Jurkat, Clone E6-1 (cell line): ENCODE measurements at places on chromosomes 12 and 14.

DNA sequence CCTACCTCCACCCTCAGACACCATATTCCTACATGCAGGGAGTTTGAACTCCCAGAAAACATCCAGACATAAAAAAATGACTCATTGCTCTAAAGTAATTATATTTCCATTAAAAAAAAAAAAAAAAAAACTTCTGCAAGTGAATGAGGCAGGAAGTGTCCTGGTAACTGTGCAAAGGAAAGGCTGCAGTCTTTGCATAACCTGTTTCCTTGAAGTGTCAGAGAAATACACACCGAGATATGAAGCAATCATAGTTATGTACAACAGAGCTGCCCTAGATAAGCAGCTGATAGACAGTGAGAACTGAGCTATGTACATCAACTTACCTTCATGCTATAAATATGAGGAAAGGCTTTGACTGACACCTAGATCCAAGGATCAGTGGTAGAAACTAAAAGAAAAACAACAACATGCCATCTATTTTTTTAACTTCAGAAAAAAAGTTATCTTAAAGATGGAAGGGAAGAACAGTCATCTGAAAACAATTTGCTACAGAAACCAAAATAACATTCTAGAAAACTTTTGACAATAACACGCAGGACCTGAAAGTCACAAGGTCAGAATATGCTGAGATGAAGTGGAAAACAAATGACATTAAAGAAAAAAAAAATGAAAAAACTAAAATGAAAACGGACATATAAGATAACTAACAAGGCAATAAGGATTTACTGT, 263.2 kb downstream of the SEC23A start:
- DNase-seq, result no peak

- no peak for DNase-seq
Measured at GRCh38 chr12:28223025-28223554, 32.8 kb downstream of the CCDC91 start.

DNA sequence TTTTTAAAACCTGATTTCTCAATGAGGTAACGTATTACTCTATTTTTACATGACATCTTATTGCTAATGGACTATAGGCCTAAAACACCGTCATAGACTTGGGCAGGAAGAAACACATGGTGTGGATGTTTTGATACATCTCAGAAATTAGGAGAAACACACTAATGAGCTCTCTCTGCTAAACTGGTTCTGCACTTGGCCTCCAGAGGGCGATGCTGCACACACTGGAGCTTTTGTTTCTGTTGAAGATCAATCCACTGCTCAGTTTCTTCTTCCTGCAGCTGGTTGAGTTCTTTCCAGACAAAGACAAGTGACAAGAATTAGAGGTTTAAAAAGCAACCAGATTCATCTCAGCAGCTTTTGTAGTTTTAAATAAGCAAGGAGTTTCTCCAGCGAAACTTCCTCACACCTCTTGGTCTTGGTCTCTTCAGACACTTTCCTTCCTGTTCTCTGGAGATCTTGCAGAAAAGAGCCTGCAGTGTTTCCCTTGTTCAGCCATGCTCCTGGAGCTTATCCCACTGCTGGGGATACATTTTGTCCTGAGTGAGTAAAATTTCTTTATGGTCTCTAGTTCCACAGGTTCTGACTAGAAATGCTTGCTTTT, 178.5 kb upstream of the OR4E1 start:
- DNase-seq, result peak; percentile 75

DNA sequence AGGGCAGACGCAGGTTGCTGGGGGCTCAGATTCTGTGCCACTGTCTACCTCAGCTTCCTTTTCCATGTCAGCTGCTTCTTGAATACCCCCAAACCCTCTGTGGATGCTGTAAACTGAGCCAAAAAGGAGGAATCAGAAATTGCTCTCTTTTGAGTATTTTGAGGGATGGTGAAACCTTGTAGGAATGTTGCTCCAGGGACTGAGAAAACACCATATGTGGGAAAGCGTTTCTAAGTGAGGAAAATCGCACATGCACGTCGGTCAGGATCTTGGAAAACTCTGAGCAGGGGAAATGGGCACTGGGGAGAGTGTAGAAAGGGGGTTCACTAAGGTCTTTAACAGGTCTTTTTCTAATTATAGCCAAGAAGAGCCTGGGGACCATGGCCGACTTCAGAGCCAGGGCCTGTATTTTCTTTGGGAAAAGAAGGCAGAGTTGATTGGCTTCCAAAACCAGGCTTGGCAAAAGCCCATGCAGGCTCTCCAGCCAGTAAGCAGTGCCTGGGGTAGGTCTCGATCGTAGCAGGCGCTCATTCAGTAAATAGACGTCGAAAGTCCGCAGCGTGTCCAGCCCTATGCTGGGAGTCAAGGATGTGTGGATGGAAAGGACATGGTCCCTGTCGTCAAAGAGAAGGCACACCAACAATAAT, 58.0 kb downstream of the NTF3 start:
- DNase-seq, result no peak

DNA sequence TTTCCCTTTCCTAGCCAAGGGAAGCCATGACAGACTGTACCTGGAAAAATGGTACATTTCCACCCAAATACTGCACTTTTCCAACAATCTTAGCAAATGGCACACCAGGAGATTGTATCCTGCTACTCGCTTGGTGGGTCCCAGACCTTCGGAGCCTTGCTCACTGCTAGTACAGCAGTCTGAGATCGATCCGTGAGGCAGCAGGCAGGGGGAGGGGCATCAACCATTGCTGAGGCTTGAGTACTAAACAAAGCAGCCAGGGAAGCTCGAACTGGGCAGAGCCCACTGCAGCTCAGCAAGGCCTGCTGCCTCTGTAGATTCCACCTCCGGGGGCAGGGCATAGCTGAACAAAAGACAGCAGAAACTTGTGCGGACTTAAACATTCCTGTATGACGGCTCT, 218.8 kb downstream of the LRIG3 start:
- no peak for DNase-seq

DNA sequence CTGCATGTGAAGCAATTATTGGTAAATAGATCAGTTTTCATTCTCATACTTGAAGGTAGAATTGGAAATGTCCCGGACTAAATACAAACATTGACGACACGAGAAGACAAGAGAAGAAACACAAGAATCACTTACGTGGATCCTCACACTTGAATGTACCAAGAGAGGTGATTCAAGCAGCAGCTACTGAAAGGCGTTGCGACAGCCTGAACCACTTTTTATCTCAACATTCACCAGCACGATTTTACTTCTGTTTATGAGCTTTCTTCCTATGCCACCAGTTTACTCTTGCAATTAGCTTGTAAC, 3.6 kb upstream of the FZD10 start:
- DNase-seq, result no peak

DNA sequence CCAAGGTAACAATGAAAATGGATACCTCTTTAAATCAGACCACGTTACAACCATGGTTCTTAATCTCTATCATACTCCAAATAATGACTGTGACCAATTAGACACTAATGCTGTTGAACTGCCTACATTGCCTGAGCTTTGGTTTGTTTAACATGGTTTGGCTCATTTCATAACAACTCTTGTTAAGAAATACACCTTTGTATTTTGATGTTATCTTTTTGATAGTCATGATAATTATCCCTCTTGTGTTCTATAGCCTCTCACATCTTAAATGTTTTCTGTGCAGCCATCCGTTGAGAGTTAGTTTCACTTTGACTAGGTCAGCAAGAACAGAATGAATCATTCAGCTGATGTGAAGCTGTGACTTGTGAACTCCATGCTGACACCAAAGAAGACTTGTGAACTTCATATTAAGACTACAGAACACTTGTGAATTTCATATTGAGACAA, 75.5 kb upstream of the RERGL start:
- no peak for DNase-seq
